Chondrocyte (in vitro differentiated cells): ENCODE measurements at places on chromosomes 2 and 18. TPM values are rescaled to one million over a fixed set of nuclear protein-coding genes. Genes with fewer than 3 reads are reported as not detected.
A peak's percentile ranks its signal among the peaks of the same experiment; 100 is the strongest.

DNA sequence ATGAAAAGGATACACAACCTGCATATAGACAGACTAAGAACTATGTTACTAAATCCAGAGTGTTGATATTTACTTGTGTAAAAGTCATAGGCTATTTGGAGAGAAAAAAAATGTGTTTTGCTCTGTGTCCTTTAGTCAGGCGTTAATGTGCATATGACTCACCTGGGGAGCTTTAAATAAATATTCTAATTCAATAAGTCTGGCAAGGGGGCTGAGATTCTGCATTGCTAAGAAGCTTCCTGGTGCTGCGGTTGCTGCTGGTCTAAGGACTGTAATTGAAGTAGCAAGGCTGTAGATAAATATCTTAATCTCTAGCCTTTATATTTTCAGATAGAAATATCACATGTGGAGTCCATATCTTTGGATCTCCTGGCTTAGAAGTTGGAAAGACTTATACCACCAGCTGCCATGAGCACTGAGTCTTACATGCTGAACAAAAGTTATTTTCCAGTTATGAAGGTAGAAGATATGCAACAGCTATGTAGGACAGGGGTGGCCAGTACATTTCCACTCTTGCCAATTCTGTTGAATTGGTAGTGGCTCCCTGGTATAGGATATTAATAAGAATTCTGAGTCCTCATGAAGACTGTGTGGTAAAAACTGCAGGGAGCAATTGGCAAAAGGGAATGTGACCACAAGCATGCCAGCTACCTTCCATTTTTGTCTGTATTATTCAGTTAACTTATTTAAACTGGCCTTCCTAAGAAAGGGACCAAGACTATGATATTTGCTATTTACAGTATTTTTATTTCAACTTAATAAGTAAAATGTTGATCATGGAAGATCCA, 4.8 kb downstream of the SPAG16 start:
- peaks cover 24% of the 10 kb centered on the region for H3K4me1 ChIP-seq
- H3K36me3 ChIP-seq: no peaks in the 10 kb centered on the region
- H3K4me3 ChIP-seq: no peak overlapping the region
- H3K27ac ChIP-seq: no peak overlapping the region
- no peak for DNase-seq
- H3K27me3 ChIP-seq: no peaks in the 10 kb centered on the region

GRCh38 chr2:65835975-65836549, 403.7 kb upstream of the SPRED2 start:
- DNase-seq: no peak
- no peak overlapping the region for H3K4me3 ChIP-seq
- H3K4me1 ChIP-seq: no peaks in the 10 kb centered on the region
- H3K27ac ChIP-seq: no peak overlapping the region
- H3K36me3 ChIP-seq: no peaks in the 10 kb centered on the region

DNA sequence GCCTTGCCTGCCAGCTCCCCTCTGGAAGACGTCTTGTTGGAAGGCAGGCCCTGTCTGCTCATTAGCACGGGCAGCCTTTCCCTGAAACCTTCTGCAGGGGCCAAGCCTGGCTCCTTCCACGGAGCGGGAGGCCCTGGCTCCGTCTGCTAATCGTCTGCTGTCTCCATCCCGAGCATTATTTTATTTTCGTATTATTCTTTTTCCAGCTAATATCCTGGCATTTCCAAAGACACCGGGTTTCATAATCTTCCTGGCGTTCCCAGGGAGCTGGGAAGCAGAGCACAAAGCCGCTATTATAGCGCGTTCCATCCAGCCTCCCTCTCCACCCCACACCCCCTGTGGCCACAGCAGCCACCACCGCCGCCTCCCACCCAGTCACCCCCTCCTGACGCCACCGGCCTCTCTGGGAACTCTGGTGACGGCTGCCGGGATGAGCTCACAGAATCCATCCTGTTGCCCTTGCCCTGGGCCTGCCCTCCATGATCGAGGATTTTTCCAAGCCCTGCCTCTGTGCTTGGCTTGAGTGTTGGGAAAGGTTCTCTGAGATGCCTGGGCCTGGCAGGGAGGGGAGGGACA, 125.5 kb downstream of the DYSF start:
- no peak for DNase-seq
- H3K36me3 ChIP-seq: peaks cover 25% of the 10 kb centered on the region

DNA sequence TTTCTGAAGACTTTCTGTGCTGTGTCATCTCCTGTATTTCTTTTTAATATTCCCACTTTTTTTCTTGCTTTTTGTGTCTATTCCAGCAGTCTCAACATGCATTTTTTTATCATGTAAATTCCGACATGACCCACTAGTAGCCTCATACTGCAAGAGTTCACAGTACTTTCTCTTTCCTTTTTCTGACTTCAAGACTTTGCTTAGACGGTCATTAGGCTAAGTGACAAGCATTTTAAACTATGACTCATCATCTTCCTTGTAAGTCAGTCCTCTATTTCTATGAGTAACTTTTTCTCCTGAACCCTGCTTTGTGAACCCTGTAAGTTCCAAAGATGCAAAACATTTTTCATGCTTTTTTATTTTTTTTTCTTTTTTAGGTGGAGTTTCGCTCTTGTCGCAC, 381.2 kb downstream of the TXNL1 start:
- H3K4me1 ChIP-seq: peaks cover 25% of the 10 kb centered on the region
- no peaks in the 10 kb centered on the region for H3K36me3 ChIP-seq
- H3K27ac ChIP-seq: peak overlapping the region; percentile 82
- H3K27me3 ChIP-seq: no peaks in the 10 kb centered on the region

GRCh38 chr18:9017167-9017904, 85.2 kb upstream of the NDUFV2 start:
- H3K36me3 ChIP-seq: no peaks in the 10 kb centered on the region
- DNase-seq: peak; percentile 92
- H3K27ac ChIP-seq: peak overlapping the region; percentile 91
- peak overlapping the region; percentile 60 for H3K4me3 ChIP-seq

DNA sequence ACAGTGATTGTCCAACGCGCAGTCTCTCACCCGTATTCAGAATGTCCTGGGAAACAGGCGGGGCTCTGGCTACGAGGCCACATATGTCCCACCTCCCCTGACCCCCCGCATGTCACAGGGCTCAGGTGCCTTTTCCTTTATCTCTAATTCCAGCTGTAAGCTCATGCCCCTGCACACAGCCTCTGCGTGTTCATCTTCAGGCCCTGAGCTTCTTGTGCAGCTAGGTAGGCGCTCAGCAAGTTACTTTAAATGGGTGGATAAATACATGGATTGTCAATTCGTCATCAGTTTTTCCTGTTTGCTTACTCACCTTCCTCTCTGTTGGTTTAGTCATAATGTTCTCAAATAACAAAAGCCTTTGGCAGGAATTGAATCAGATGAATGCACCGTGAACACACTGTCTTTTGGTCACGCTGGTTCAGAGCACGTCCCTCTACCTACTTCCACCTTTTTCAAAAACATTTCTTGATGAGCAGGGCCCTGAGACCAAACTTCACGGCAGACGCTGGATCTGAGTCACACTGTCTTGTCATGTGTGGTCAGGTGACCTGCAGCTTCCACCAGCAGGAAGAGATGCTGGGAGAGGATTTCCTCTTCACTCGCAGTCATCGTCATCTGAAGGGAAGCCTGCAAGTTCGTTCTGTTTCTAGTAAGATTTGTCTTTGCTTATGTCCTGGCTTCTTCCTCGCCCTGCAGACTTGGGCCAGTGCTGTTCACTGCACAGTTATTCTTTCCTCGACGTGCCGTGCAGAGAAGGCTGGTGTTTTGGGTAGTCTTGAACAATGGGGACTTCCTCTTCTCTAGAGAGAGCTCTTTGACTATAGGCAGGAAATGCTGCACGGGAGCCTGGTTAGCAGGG, 138.1 kb downstream of the PTGR3 start:
- H3K4me3 ChIP-seq: no peak overlapping the region
- H3K27me3 ChIP-seq: no peaks in the 10 kb centered on the region
- no peaks in the 10 kb centered on the region for H3K36me3 ChIP-seq
- DNase-seq: no peak
- peaks cover 8% of the 10 kb centered on the region for H3K4me1 ChIP-seq

GRCh38 chr2:239157771-239158170, 243.0 kb downstream of the HDAC4 start:
- H3K27ac ChIP-seq: no peak overlapping the region
- H3K4me3 ChIP-seq: no peak overlapping the region
- no peaks in the 10 kb centered on the region for H3K4me1 ChIP-seq
- peaks cover 9% of the 10 kb centered on the region for H3K36me3 ChIP-seq

DNA sequence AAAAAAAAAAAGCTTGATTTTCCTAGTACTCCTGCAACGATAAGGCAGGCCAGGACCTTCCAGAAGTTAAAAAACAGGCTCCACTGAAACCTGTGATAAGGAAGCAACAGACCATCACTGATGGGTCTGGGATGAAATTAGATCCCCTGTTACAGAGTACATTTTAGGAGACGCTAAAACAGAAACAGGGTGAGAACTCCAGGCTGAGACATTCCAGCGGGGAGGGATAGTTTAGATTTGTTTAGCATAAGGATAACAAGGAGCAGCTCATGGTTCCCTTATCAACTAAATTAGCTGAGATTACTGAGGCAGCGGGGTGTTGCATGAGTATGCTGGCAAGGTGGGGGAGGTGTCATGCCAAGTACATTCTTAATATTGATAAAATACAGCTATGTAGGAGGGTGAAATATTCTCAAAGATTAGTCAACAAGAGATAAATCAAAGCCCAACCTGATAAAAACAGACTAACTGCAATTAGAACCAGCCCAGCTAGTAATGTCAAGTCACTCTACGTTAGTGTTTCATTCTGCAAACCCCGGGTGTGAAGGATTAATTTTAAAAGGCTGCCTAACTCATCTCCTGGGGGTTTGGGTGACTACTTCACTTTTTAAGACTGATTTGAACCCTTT, 75.0 kb upstream of the BZW1 start:
- DNase-seq: no peak
- H3K4me1 ChIP-seq: peaks cover 7% of the 10 kb centered on the region
- no peaks in the 10 kb centered on the region for H3K36me3 ChIP-seq
- H3K4me3 ChIP-seq: no peak overlapping the region
- no peaks in the 10 kb centered on the region for H3K27me3 ChIP-seq

DNA sequence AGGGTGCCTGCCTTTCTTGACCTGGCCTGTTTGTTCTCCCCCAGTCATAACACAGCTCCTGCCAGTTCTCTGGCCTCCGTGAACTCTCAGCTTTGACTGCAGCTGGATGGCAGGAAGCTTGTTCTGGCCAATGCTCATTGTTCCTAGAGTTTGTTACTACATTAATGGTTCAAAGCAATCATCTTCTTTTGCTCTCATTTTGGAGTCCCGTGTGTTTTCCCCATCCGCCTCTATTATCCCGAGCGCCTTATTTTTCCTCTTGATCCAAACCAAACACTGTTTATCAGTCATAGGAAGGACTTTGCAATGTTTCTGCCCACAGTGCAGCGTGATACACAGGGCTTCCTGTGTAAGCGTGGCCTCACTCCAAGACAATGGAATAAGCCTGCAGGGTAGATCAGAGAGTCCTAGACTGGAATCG, 184.3 kb upstream of the APCDD1 start:
- peaks cover 12% of the 10 kb centered on the region for H3K4me1 ChIP-seq
- H3K27ac ChIP-seq: no peak overlapping the region
- no peaks in the 10 kb centered on the region for H3K27me3 ChIP-seq
- H3K36me3 ChIP-seq: no peaks in the 10 kb centered on the region

- no peak overlapping the region for H3K4me3 ChIP-seq
- DNase-seq: no peak
- no peaks in the 10 kb centered on the region for H3K36me3 ChIP-seq
- H3K27ac ChIP-seq: no peak overlapping the region
- peaks cover 30% of the 10 kb centered on the region for H3K4me1 ChIP-seq
- no peaks in the 10 kb centered on the region for H3K27me3 ChIP-seq
Measured at GRCh38 chr2:216490061-216490460, 8.6 kb upstream of the RPL37A start.

DNA sequence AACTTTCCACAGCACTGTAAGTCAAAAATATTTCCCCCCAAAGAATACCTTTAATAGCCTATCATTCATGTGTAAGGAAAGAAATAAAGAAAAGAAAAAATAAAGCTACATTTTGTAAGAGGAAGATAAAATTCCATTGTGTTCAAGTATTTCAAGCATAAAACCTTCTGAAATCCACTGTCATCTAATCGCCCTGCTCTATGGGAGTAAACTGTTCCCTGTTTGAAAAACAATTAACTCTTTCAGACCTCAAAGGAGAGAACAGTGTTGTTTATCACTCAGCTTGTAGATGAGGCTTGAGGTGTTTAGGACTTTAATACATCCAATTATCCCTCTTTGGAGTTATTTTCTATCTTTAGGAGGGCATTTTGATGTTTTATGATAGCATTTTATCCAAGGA, 112.2 kb upstream of the REG3G start:
- H3K36me3 ChIP-seq: no peaks in the 10 kb centered on the region
- H3K27ac ChIP-seq: no peak overlapping the region
- peaks cover 2% of the 10 kb centered on the region for H3K27me3 ChIP-seq
- no peaks in the 10 kb centered on the region for H3K4me1 ChIP-seq
- H3K4me3 ChIP-seq: no peak overlapping the region
- no peak for DNase-seq

GRCh38 chr2:195382186-195382585, 274.8 kb upstream of the SLC39A10 start:
- DNase-seq: no peak
- peaks cover 9% of the 10 kb centered on the region for H3K27me3 ChIP-seq
- H3K4me3 ChIP-seq: no peak overlapping the region
- H3K4me1 ChIP-seq: no peaks in the 10 kb centered on the region
- H3K27ac ChIP-seq: no peak overlapping the region

DNA sequence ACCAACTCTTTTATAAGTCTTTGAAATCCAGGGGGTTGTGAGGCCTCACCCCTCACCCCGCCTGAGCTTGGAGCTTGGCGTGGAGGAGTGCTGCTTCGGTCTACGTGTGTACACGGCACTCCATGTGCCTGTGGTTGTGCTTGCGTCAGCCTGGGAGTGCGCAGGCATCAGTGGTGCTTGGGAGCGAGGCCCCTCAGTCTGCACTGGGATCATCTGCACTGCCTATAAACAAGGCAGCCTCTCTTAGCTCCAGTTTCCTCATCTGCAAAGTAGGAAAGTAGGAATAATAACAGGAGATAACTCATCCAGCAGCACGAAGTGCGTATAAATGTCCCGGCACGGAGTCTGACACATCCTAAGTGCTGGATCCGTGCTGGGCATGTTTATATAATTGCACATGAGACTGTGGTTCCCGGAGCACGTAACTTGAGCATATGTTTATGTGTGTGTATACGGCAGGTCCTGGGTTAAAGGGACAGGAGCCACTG, 1.2 kb downstream of the GYPC start:
- peaks cover 42% of the 10 kb centered on the region for H3K4me1 ChIP-seq
- H3K27ac ChIP-seq: peak overlapping the region; percentile 97
- peak overlapping the region; percentile 90 for H3K4me3 ChIP-seq
- no peaks in the 10 kb centered on the region for H3K27me3 ChIP-seq

- no peak overlapping the region for H3K4me3 ChIP-seq
- no peak overlapping the region for H3K27ac ChIP-seq
- DNase-seq: no peak
- H3K36me3 ChIP-seq: no peaks in the 10 kb centered on the region
- H3K4me1 ChIP-seq: no peaks in the 10 kb centered on the region
Measured at GRCh38 chr18:38981389-38981788, 1415.8 kb upstream of the CELF4 start.

G6PC2 gene
- total RNA-seq: not detected in 3 replicates

SLC9A2 gene
- not detected in 3 replicates for total RNA-seq

CRYGD gene
- not detected in 3 replicates for total RNA-seq

LRRC30 gene
- not detected in 3 replicates for total RNA-seq
